BE2C (cell line): ENCODE measurements at places on chromosomes 2 and 18.

DNA sequence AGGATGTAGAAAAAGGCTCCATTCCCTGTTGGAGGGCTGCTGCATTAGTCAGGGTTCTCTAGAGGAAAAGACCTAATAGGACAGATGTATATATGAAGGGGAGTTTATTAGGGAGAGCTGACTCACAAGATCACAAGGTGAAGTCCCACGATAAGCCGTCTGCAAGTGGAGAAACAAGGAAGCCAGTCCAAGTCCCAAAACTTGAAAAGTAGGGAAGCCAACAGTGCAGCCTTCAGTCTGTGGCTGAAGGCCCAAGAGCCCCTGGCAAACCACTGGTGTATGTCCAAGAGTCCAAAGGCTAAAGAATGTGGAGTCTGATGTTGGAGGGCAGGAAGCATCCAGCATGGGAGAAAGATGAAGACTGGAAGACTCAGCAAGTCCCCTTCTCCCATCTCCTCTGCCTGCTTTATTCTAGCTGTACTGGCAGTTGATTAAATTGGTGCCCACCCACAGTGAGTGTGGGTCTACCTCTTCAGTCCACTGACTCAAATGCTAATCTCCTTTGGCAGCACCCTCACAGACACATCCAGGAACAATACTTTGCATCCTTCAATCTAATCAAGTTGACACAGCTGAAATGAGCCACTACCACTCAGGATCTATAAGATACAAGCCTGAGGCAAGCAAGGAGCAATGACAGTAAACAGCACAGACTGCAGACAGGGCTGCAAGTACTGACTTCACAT lies 30.0 kb upstream of the ATG16L1 start:
- DNase-seq, result no peak

- no peak for DNase-seq
Measured at GRCh38 chr18:74665905-74666304, 68.2 kb downstream of the ZNF407 start.

GRCh38 chr2:25340181-25340921 lies 1.4 kb downstream of the DNMT3A start:
- peak; percentile 64 for DNase-seq

DNA sequence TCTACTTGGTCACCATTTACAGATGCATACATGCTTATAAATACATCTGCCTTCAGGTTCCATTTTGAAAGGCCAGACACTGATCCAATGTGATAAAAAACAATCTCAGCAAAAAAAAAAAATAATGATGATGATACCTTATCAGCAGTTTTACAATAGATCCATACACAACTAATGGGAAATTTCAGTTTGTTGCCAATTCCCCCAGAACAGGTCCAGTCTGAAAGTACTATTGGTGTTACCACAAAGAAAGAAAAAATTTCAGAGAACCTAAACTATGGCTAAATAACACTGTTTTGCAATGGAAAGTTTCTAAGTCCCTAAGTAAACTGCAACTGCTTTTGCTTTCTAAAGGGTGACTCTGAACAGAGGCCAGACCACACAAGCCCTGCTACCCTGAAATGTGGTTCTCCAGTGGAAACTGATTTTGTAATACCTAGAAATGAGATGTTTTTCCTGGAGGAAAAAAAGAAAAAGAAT lies 54.1 kb downstream of the LPIN2 start:
- no peak for DNase-seq

DNA sequence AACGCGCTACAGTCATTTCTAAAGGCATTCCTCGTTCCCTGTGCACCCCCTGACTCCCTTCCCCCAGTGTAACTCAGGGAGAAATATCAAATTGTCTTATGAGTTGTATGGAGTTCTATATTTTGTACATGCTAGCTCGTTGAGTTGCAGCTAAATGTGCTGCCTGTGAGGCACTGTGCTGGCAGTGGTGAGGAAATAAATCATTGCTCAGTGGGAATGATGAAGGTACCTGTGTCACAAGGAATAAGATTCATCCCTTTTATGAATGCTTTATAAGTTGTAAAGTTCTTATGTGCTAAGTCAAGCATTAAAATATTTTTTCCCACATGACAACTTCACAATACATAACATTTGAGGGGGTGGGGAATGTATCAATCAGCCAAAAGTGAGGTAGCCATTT lies 939.6 kb upstream of the CRIM1 start:
- DNase-seq, result no peak

DNA sequence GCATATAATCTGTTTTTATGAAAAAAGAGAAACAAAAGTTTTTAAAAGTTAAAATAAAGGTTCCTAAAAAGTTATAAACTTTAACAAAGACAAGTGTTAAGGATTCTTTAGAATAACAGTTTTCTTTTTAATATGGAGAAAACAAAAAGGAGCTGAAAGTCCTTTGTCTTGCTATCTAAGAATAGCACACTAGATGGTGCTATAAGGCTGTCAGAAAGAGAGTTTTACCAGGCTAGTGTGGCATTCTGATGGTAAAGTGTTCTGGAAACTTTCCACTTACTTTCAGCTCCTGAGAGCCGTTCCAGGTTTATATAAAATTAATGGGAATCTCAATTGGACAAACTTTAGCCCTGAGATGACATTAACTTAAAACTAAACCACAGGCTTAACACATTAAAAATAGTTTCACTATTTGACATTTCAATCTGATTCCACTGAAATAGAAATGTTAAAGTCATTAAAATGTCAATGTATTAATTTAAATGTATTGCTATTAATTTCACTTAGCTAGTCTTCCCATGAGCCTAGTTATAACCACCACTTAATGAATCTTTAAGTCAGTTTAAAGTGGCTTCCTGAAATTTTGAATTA lies 3.7 kb downstream of the FBXO48 start:
- DNase-seq, result no peak

- DNase-seq, result peak; percentile 97
Measured at GRCh38 chr2:16335947-16336346, 329.7 kb downstream of the CYRIA start.

DNA sequence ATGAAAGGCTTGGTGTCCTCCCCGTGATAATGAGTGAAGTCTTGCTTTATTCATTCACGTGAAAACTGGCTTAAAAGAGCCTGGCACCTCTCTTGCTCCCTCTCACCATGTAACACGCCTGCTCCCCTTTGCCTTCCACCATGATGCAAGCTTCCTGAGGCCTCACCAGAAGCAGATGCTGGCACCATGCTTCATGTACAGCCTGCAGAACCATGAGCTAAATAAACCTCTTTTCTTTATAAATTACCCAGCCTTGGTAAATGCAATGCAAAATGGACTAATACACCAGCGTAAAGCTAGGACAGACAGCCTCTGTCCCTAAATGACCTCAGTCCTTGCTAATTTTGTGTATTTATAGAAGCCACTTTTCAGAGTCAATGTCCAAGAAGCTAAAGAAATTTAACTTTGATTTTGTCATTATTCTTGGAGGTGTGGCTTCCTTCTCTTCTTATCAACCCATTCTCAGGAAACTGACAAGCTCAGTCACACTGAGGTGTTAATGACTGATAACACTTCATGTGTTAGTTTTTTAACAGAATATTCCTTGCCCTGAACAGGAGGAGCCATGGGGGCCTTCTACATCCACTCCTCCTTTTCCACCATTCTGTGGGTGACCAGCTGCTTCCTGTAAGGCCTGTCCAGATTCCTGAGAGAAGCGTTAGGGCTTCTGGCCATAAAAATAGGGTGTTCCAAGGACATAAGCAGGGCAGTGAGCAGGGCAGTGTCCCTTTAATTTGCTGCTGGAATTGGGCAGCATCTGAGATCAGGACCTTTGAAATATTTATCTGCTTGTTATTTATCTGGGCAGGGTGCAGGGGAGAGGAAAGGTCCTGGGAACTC lies 38.0 kb upstream of the EPAS1 start:
- no peak for DNase-seq

- no peak for DNase-seq
Measured at GRCh38 chr2:241692448-241692847, 5.8 kb upstream of the DTYMK start.
